ENCODE measurements at places on chromosomes 12 and 14. TPM values are rescaled to one million over a fixed set of nuclear protein-coding genes. Genes with fewer than 3 reads are reported as not detected.

DNA sequence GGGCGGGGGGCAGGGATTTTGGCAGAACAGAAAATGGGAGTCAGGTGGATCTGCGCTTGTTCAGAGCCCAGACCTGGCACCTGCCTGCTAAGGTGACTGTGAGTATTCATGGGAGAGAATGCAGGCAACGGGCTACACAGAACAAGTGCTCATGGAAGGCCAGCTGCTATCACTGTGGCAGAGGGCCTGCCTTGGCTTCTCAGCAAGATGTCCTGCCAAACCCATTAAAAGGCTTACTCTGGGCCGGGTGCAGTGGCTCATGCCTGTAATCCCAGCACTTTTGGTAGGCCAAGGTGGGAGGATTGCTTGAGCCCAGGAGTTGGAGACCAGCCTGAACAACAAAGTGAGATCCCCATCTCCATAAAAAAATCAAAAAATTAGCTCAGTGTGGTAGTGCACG, 21.0 kb downstream of the DIO3 start:
- DNase-seq = no peak

PPFIA2 gene
- 1.8 TPM for polyA plus RNA-seq

SPIC gene
- polyA plus RNA-seq = 0.18 TPM

STX2 gene
- polyA plus RNA-seq = 7.4 TPM

- no peak for DNase-seq
These were observed 106.5 kb downstream of the EML1 start for GRCh38 chr14:99899578-99900178.

GRCh38 chr12:50572287-50572686, 67.5 kb downstream of the DIP2B start:
- DNase-seq = peak; percentile 60

DNA sequence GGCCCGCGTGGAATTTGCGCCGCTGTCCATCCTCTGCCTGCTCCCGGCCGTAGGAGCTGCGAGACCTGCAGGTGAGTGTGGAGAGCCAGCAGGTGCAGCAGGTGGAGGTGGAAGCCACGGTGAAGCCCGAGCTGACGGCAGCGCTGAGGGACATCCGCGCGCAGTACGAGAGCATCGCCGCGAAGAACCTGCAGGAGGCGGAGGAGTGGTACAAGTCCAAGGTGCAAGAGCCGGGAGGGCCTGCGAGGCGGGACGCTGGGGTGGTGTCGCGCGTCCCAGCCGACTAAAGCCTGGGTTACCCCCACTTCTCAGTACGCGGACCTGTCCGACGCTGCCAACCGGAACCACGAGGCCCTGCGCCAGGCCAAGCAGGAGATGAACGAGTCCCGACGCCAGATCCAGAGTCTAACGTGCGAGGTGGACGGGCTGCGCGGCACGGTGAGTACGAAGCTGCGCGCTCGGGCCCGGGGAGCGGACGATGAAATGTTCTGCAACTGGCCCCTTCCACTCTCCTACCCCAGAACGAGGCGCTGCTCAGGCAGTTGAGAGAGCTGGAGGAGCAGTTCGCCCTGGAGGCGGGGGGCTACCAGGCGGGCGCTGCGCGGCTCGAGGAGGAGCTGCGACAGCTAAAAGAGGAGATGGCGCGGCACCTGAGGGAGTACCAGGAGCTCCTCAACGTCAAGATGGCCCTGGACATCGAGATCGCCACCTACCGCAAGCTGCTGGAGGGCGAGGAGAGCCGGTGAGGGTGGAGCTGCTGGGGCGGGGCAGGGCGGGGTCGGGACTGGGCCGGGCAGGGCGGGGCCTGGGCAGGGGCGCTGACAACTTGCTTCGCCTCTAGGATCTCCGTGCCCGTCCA, 2.1 kb downstream of the PRPH start:
- peak; percentile 61 for DNase-seq

DNA sequence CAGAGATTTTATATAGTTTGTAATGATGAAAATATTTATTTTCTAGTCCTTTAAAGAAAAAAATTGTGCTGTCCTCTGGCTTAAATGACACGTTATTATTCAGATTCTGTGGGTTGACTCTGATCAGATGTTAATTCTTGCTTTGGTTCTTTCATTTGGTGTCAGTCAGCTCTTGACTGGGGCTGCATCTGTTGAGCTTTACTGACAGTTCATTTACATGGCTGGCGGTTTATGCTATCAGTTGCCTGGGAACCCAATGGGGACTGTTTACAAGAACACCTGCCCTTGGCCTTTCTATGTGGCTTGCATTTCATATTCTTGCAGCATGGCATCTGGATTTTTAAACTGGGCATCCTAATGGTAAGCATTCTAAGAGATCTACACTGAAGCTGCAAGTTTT, 667.1 kb upstream of the FBXO33 start:
- no peak for DNase-seq

GRCh38 chr12:83514372-83514771, 827.7 kb downstream of the TMTC2 start:
- peak; percentile 52 for DNase-seq

PLCZ1 gene
- not detected for polyA plus RNA-seq

DNA sequence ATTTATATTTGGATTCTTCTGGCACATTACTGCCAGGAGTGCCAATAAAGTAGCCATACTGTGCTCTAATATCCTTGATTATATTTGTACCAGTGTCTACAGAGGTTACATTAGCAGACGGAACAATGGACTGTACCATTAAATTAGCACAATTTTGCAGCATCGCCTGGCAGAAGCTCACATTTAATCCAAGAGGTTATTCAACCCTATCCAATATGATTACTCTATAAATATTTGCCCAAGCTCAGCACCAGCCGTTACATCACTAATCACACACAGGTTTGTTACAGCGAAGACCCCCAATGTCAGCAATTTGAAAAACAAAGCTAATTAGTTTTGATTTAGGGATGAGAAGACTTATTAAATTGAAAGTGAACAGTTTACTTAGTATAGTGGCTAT, 16.9 kb upstream of the MGST1 start:
- DNase-seq = peak; percentile 6

- no peak for DNase-seq
These were observed 962 bp upstream of the KERA start for GRCh38 chr12:91058786-91059185.

- DNase-seq = no peak
These were observed 780 bp downstream of the SERPINA4 start for GRCh38 chr14:94562022-94562421.
